ENCODE measurements at places on chromosomes 6 and 20. TPM values are rescaled to one million over a fixed set of nuclear protein-coding genes. Genes with fewer than 3 reads are reported as not detected.

DNA sequence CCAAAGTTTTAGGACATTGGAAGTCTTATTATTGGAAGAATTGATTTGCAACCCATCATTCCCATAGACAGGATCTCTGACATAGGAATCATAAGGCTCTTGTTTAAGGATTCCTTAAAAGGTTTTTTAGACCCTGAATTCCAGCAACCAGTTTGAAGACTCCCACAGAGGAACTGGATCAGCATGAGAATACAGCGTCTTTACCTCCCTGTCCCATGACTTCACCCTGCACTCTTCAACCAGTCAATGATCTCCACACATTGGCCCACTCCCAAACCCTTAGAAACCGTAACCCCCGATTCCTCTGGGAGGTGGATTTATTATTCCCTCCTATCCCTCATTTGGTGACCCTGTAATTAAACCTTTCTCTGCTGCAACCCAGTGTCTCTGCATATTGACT is 150.7 kb upstream of the PLCB4 start:
- DNase-seq, result no peak

GRCh38 chr6:153392156-153392555 is 261.1 kb upstream of the RGS17 start:
- DNase-seq, result no peak

DNA sequence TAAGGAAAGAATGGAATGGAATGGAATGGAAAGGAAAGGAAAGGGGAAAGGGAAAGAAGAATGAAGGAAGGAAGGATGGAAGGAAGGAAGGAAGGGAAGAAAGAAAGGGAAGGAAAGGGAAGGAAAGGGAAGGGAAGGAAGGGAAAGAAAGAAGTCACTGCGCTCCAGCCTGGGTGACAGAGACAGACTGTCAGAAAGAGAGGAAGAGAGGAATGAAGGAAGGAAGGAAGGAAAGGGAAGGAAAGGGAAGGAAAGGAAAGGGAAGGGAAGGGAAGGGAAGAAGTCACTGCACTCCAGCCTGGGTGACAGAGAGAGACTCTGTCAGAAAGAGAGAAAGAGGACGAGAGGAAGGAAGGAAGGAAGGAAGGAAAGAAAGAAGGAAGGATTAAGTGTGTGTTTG is 221.2 kb upstream of the LAMP5 start:
- no peak for DNase-seq

The MRAP2 gene
- total RNA-seq, result not detected

The SEMG2 gene
- total RNA-seq, result not detected

The OR2B6 gene
- 1.5 TPM for total RNA-seq

Data from PC-9 (cell line).